ENCODE measurements at places on chromosomes 6 and 20. TPM values are rescaled to one million over a fixed set of nuclear protein-coding genes. Genes with fewer than 3 reads are reported as not detected.

ASIP gene
- 0.39 TPM for polyA plus RNA-seq

CDSN gene
- 0.03 TPM for polyA plus RNA-seq

POLR1C gene
- 19.2 TPM for polyA plus RNA-seq

TMC2 gene
- 0.45 TPM for polyA plus RNA-seq

BPIFB2 gene
- not detected for polyA plus RNA-seq

PDYN gene
- not detected for polyA plus RNA-seq

DAAM2 gene
- 6.4 TPM for polyA plus RNA-seq

CGAS gene
- polyA plus RNA-seq, result 5.1 TPM

RUNX2 gene
- 0.34 TPM for polyA plus RNA-seq

TPBG gene
- polyA plus RNA-seq, result 3.0 TPM

RIPOR3 gene
- 23.7 TPM for polyA plus RNA-seq

SGK1 gene
- 110 TPM for polyA plus RNA-seq

Measured in adipose tissue (tissue), 3 donors.